ENCODE measurements at places on chromosomes 1 and 21.

DNA sequence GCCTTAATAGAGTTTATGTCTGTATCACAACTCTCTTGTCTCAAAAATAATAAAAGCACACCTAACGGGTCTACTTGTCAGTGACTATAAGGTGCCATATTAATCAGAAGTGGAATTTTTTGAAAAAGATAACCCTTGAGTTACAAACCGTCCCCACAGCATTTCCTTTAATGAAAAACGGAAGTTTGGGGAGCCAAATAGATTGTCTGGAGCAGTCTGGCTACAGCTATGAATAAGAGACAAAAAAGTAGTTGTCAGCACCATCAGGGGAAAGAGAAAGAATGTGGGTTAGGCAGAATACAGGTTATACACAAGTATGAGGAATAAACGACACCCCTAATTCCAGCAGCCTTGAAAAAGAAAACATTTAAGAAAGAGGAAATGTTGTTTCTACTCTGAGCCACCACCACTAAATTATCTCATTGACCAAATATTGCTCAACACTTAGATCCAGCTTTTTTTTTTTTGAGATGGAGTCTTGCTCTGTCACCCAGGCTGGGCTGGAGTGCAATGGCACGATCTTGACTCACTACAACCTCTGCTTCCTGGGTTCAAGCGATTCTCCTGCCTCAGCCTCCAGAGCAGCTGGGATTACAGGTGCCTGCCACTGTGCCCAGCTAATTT is 29.4 kb upstream of the USP24 start:
- DNase-seq: no peak

GRCh38 chr1:213200630-213201029 is 149.6 kb downstream of the RPS6KC1 start:
- DNase-seq: no peak

DNA sequence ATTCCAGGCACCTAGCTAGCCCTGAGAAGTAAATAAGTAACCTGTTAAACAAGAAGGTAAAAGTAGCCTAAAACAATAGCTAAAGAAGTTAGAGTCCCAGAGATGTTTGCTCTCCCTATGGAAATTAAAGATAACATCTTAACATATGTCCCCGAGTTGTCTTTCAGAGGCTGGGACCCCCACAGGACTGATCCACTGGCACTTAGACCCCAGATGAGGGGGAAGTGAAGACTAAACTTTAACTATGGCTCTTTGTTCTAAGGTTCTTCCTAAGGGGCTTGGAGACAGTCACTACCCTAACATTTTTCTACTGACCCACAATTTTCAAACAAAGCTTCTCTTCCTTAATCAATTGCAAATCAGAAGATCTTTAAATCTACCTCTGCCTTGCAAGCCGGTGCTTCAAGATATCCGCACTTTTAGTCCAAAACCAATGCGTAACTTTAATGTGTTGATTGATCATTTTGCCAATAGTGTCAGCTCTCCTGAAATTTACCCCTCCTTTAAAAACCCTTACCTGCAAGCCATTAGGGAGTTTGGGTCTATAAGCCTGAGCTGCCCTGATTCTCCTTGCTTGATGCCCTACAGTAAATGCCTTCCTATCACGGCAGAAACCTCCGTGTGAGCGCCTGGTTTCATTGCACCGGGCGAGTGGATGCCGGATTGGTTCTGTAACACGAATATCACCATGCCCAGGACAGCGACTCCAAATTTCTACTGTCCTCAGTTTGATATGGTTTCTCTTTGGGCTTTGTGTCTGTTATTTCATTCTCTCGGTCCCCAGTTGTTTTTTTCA is 404.4 kb downstream of the SIPA1L2 start:
- no peak for DNase-seq

GRCh38 chr1:192564099-192564498 is 11.5 kb upstream of the RGS1 start:
- no peak for DNase-seq

DNA sequence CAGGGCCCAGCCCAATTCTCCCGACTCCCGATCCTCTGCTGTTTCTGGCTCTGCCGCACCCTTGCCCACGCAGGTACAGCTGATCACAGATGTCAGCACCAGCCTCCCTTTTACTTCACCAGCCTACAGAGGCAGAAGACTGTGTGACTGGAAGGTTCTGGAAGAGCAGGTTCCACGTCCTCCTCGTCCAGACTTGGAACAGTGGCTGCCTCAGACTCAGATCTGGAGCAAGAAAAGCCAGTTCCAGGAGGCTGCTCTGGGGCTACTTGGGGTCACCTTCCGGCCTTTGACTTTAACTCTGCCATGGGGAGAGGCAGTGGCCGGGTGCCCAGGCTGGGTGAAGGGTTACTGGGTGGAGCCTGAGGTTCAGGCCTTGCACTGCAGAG is 16.1 kb upstream of the KLHDC7A start:
- DNase-seq: no peak
